ENCODE measurements at places on chromosomes 13 and 19.

GRCh38 chr19:34430738-34431625, 2.8 kb downstream of the UBA2 start:
- peak overlapping the region; percentile 99 for H3K4me3 ChIP-seq
- peak; percentile 72 for DNase-seq
- H3K27me3 ChIP-seq: no peaks in the 10 kb centered on the region
- H3K4me1 ChIP-seq: peaks cover 30% of the 10 kb centered on the region
- peak overlapping the region; percentile 72 for H3K27ac ChIP-seq

DNA sequence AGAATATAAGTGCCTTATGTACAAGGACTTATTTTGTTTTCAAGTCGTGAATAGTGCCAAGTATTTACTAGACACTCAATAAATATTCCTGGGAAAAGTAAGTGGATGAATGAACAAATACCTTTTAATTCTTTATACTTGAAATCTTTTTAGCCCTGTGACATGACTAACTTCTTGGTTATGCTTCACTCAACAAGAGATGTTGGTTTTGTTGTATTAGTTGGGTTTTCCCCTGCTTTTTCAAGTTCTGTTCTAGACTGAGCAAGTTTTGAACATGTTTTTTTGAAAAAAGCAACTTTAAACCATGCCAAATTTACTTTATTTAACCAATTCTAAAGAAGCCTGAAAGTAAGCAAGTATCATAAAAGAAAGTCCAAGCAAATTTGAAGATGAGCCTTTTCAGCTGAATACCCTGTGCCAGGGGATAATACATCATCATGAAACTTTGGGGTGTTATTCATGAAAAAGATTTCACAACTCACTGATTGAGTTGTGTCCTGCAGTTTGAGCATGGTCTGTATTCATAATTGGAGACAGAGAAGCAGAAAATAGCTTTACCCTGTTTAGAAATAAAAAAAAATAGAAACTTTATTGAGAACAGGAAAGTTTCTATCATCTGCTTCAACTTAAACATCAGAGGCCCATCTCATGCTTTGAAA, 11.1 kb downstream of the LMO7 start:
- no peaks in the 10 kb centered on the region for H3K27me3 ChIP-seq
- no peak for DNase-seq
- H3K36me3 ChIP-seq: no peaks in the 10 kb centered on the region
- no peak overlapping the region for H3K27ac ChIP-seq

DNA sequence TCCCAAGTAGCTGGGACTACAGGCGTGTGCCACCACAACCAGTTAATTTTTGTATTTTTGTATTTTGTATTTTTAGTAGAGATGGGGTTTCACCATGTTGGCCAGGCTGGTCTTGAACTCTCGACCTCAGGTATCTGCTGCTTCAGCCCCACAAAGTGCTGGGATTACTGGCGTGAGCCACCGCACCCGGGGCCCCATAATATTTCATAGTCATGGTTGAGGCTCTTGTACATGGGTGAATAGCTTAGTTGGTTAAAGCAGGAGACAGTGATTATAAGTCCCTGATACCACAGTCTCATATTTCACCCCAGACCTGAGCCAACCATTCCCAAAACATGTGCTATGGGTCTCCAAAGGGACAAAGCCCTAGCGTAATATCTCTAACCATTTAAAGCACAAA, 26.1 kb downstream of the MBNL2 start:
- DNase-seq: no peak
- no peak overlapping the region for H3K27ac ChIP-seq
- H3K27me3 ChIP-seq: no peaks in the 10 kb centered on the region
- H3K4me3 ChIP-seq: no peak overlapping the region

- H3K36me3 ChIP-seq: no peaks in the 10 kb centered on the region
- H3K27ac ChIP-seq: no peak within 1 kb of the TSS
These were observed at the start of gene CCDC70 for GRCh38 chr13:51861723-51862300. Gene CCDC70, plus strand, starts transcription at chr13:51861969. Its CDS starts 3,443 bp downstream, at chr13:51865412.

DNA sequence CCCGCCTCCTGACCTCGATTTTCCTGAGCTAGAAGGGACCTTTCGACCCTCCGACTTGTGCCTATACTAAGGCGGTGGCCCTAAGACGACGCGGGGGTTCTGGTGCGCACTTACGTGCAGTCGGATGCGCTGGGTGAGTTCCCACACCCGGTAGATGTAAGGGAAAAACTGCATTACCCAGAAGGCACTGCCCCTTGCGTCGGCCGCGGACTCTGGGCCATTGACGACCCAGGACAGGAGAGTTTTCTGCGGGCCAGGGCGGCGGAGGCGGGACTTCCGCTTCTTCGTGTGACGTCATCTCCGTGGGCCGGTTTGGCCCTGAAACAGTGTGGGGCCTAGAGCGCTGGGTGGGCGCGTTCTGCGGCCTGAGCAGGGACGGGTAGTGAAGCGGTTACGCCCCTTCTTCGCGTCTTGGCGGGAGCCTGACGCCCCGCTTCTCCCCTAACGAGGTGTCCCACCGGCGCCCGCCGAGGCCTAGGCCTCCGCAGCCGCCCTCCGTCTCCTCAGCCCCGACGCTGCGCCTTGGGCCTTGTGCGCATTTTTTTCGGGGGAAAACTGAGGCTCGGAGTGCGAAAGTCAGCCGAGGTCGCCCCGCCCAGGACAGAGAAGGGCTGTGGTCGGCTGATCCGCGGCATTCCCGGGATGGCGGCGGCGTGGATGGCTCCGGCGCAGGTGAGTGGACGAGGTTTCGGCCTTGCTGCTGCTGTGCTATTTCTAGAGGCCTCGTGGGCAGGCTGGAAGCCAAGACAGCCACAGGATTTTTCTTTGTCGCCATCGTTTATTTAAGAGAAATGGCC, at the start of gene ZNF460:
TSS of gene ZNF460 (plus strand) at position 321 of the 797 bp plus-strand sequence. CDS start at position 643, 322 bp downstream.
- H3K36me3 ChIP-seq: peaks cover 41% of the 10 kb centered on the region
- no peaks in the 10 kb centered on the region for H3K27me3 ChIP-seq
- DNase-seq: peak; percentile 98

GRCh38 chr13:112350300-112350699, 25.9 kb upstream of the SPACA7 start:
- no peaks in the 10 kb centered on the region for H3K36me3 ChIP-seq
- no peak overlapping the region for H3K4me3 ChIP-seq
- H3K4me1 ChIP-seq: no peaks in the 10 kb centered on the region

DNA sequence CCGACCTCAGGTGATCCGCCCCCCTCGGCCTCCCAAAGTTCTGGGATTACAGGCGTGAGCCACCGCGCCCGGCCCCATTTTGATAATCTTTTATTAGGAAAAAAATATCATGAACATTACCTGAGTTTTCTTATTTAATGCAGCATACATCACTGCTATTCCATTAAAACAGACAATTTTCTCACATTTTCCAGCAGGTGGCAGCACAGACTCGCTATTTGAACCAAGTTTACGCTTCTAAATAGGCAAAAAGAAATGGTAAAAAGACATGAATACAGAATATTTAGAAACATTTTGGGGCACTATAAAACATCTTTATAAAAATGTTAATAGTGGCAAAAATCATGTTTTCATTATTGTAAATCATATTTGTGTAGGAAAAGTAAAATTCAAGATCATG, 903.1 kb downstream of the SLITRK6 start:
- no peaks in the 10 kb centered on the region for H3K4me1 ChIP-seq
- DNase-seq: peak; percentile 53
- H3K4me3 ChIP-seq: no peak overlapping the region
- no peaks in the 10 kb centered on the region for H3K27me3 ChIP-seq
- no peak overlapping the region for H3K27ac ChIP-seq

- DNase-seq: peak; percentile 35
- H3K4me1 ChIP-seq: no peaks in the 10 kb centered on the region
- peaks cover 2% of the 10 kb centered on the region for H3K27me3 ChIP-seq
- no peak overlapping the region for H3K4me3 ChIP-seq
- no peak overlapping the region for H3K27ac ChIP-seq
These were observed 66.5 kb upstream of the USPL1 start for GRCh38 chr13:30551189-30551588.

GRCh38 chr19:43719918-43720317, 4.0 kb downstream of the IRGC start:
- no peaks in the 10 kb centered on the region for H3K27me3 ChIP-seq
- H3K36me3 ChIP-seq: no peaks in the 10 kb centered on the region
- no peak overlapping the region for H3K4me3 ChIP-seq
- peaks cover 2% of the 10 kb centered on the region for H3K4me1 ChIP-seq

DNA sequence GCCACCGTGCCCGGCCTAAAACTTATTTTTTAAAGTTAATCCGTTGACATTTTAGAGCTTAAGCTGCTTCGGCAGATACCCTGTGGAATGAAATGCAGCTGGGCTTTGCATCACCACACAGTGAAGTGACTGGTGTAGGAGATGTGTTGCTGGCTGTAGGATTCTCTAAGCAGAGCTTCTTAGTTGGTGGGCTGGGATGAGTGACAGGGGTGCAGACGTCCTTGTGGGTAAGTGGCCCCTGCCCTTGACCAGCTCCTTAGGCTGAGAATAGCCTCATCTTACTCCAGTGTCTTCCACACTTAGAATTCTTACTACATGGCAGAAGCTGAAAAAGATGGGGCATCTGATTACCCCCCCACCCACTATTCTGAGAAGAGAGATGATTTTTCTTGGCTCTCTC, 11.6 kb downstream of the GATAD2A start:
- DNase-seq: no peak
- no peak overlapping the region for H3K4me3 ChIP-seq
- no peaks in the 10 kb centered on the region for H3K27me3 ChIP-seq
- no peak overlapping the region for H3K27ac ChIP-seq
- H3K36me3 ChIP-seq: peaks cover 36% of the 10 kb centered on the region

DNA sequence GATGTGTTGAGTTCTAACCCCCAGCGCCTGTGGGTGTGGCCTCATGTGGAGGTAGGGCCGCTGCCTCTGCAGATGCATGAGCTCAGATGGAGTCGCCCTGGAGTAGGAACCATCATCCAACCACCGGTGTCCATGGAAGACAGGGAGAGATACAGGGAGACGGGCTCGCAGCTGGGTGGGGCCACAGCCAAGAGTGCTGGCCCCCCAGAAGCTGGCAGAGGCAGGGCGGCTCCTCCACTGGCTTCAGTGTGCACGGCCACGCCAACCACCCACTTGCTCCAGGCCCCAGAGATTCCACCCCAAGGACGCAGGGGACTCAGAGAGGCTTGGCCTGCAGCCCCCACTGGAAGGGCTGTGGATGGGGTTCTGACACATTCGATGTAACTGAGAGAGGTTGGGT, 5.4 kb upstream of the MCF2L start:
- no peak overlapping the region for H3K27ac ChIP-seq
- no peak overlapping the region for H3K4me3 ChIP-seq
- H3K36me3 ChIP-seq: no peaks in the 10 kb centered on the region
- H3K27me3 ChIP-seq: peaks cover 11% of the 10 kb centered on the region
- no peak for DNase-seq

DNA sequence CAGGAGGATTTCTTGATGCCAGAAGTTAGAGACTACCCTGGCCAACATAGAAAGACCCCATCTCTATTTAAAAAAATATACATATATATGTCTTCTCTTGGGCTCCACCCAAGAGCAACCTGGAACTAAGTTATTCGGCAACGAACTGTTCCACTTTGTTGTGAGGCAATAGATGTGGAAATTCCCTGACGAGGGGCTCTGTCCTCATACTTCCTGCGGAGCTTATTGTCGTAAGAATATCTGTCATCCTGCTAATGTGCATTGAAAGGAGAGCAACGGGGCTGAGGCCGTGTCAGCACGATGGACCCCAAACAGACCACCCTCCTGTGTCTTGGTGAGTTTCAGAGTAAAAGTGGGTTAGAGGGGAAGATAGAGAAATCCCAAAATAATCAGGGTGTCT, at the start of gene FCAR:
TSS of gene FCAR (plus strand) at position 246 of the 400 bp plus-strand sequence. CDS start at position 301, 55 bp downstream.
- no peak within 1 kb of the TSS for H3K27ac ChIP-seq
- no peak within 1 kb of the TSS for H3K4me3 ChIP-seq
- H3K36me3 ChIP-seq: no peaks in the 10 kb centered on the region
- H3K27me3 ChIP-seq: peaks cover 27% of the 10 kb centered on the region

DNA sequence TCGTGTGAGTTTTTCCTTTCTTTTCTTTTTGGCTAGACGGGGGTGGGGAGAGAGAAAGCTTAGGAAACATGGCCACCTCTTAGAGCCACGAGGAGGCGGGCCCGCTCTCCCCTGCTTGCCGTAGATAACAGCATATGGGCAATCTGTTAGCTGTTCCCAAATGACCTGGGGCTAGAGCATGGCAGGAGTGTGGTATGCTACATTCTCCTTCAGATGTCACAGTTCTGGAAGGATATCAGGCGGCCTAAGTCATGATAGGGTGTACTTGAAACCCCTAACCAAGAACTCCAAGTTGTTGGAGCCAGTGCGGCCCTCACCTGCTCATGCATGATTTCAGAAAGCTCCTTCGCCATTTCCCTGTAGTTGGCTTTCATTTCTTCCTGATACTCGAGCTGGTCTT, 44.3 kb upstream of the SLC15A1 start:
- H3K4me3 ChIP-seq: no peak overlapping the region
- H3K27ac ChIP-seq: no peak overlapping the region
- H3K36me3 ChIP-seq: peaks cover 54% of the 10 kb centered on the region
- H3K4me1 ChIP-seq: peaks cover 6% of the 10 kb centered on the region

DNA sequence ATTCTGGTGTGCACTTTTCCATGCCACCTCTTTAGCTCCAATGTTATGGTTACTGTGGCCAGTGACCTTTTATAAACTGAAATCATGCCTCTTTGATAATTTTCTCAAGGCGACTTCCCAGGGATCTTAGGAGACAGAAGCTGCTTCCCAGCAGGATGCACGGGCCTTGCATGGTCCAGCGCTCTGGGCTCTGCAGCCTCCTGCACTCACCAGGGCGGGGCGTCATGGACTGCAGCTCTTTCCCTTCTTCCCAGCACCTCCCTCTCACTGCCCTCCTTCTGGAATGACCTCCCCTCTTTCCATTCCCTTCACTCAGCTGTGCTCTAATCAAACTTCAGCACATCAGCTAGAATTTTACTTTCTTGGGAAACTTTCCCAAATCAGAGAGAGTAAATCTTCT, 318.3 kb downstream of the IRS2 start:
- no peak overlapping the region for H3K4me3 ChIP-seq
- no peaks in the 10 kb centered on the region for H3K36me3 ChIP-seq
- H3K27me3 ChIP-seq: no peaks in the 10 kb centered on the region

DNA sequence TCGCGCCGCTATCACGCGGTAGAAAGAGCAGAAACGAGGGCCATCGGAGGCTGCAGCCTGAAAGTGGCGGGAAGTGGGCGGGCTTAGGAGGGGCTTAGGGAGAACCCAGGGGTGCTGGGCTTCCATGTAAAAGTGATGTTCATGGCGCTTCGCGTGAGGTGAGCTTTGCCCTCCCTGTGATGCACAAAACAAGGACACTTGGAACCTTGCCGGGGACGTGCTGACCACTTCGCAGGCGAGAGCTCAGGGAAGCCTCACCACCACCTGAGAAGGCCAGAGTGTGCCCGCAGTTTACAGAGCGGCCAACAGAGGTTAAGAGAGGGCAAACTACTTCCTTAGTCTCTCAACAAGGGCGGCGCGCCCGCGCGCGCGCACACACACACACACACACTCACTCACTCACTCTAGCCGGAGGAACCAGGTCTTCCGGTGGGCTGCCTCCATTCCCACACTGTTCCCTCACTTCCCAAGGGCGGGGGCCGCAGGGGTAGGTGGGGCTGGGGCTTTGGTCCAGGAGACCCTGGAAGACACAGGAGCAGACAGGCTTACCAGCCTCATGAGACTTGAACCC, 651 bp downstream of the GAPDHS start:
- peaks cover 41% of the 10 kb centered on the region for H3K4me1 ChIP-seq
- peaks cover 30% of the 10 kb centered on the region for H3K27me3 ChIP-seq
- peak overlapping the region; percentile 60 for H3K4me3 ChIP-seq
- H3K36me3 ChIP-seq: no peaks in the 10 kb centered on the region

Data from activated CD8-positive, alpha-beta T cell treated with anti-CD3 and anti-CD28 coated beads, Interleukin-2, amount 10 ng/mL, durations not matched to agents 7 days and 5 days (primary cell).